ENCODE measurements at places on chromosomes 11 and 22.

- DNase-seq: no peak
Measured at GRCh38 chr11:61480261-61480993, 28.1 kb upstream of the LRRC10B start.

- no peak for DNase-seq
Measured at GRCh38 chr11:73493956-73494598, 103.8 kb downstream of the FAM168A start.

DNA sequence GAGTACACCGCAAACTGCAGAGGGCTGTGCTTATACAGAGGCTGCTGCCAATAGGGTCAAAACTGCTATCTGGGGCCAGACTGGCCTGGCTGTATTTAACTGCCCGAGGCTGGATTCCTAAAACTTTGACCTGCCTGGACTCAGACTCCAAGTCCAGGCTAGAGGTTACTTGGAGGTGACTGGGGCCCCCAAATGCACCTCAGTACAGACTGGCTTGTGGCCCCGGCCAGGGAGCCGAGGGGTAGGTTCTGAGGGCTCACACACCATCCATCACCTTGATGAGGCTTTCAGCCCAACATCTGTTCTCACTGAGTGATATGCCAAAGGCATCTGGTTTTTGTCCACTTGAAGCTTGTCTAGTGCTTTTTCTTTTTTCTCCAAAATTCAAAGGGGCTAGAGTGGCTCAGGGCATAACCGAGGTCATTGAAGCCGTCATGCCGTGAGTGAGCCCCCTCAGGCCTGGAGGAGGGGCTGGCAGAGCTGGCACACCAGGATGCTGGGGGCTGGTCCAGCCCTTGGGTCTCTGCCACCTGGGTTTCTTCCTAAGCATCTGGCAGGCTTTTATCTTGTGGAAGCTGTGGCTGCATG lies 52.4 kb upstream of the TTLL12 start:
- no peak for DNase-seq

- DNase-seq: no peak
Measured at GRCh38 chr11:18804199-18804999, 12.8 kb upstream of the PTPN5 start.

GRCh38 chr11:128026596-128026995 lies 560.8 kb downstream of the ETS1 start:
- no peak for DNase-seq

GRCh38 chr11:43941257-43941994 lies 1.0 kb upstream of the C11orf96 start:
- DNase-seq: no peak

All from stimulated activated CD4-positive, alpha-beta T cell treated with anti-CD3 and anti-CD28 coated beads, Interleukin-15, amount 100 ng/mL, for 24 hours (primary cell).